CD4-positive, alpha-beta T cell (primary cell): ENCODE measurements at places on chromosomes 7 and 10.

- H3K27me3 ChIP-seq, result peaks cover 2% of the 10 kb centered on the region
- no peak for DNase-seq
- H3K4me1 ChIP-seq, result peaks cover 4% of the 10 kb centered on the region
- H3K4me3 ChIP-seq, result no peak overlapping the region
Measured at GRCh38 chr7:152568972-152569371, 107.0 kb downstream of the XRCC2 start.

DNA sequence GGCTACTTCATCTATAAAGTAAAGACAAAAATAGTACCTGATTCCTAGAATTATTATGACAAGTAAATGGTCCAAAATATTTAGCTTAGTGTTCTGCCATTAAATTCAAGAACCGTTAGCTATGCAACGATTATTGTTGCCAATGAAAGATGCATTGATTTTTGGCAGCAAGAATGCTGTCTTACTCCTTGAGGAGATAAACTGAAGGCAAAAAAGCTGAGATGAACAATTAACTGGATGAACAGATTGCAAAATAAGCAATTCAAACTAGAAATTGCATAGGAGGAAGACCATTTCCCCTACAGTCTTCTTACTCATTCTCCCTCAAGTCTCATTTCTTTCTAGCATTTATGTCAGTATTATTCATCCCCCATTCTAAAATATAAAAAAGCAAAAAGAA, 484.5 kb downstream of the PLXDC2 start:
- H3K27ac ChIP-seq, result no peak overlapping the region
- no peaks in the 10 kb centered on the region for H3K4me1 ChIP-seq
- H3K4me3 ChIP-seq, result no peak overlapping the region
- no peaks in the 10 kb centered on the region for H3K36me3 ChIP-seq

- no peaks in the 10 kb centered on the region for H3K27me3 ChIP-seq
- H3K4me3 ChIP-seq, result no peak overlapping the region
- no peaks in the 10 kb centered on the region for H3K36me3 ChIP-seq
- H3K27ac ChIP-seq, result no peak overlapping the region
Measured at GRCh38 chr7:42952328-42952727, 20.2 kb downstream of the MRPL32 start.

DNA sequence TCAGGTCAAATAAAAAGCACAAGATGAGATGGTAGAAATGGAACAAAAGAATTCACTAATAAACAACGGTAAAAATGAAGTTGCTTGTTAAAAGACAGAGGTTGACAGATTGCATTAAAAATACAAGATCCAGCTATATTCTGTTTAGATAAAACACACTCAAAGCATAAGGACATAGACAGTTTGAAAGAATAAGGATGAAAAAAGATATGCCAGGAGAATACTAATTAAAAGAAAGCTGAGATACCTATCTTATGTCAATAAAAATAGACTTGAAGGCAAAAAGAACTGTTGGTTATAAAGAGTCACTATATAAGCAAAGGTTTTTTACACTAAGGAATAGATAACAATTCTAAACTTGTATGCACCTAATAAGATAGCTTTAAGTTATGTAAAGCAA, 105.3 kb downstream of the GPR158 start:
- H3K4me1 ChIP-seq, result no peaks in the 10 kb centered on the region
- H3K4me3 ChIP-seq, result no peak overlapping the region
- H3K36me3 ChIP-seq, result no peaks in the 10 kb centered on the region
- no peak for DNase-seq

DNA sequence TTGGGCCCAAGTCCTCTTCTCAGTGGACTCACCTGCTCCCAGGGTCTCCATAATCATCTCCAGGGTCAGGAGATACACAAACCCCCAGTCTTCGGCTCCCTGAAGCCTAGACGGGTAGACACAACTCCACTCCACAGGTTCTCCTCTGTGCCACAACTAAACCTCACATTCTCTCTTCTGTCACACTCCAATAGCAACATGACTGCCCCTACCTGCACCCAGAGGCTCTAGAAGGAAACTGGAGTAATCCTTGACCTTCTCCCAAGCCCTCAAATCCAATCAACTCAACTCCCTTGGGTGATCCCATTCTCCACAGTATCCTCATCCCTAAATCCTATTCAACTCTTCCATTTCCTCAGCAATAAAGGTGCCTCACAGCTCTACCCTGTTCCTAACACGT, 16.2 kb downstream of the HNRNPF start:
- H3K27ac ChIP-seq, result no peak overlapping the region
- no peak for DNase-seq
- H3K36me3 ChIP-seq, result peaks cover 83% of the 10 kb centered on the region
- H3K4me1 ChIP-seq, result peaks cover 77% of the 10 kb centered on the region

GRCh38 chr7:142452791-142453190, 194.9 kb upstream of the PRSS58 start:
- DNase-seq, result no peak
- no peaks in the 10 kb centered on the region for H3K36me3 ChIP-seq
- H3K4me3 ChIP-seq, result no peak overlapping the region
- no peak overlapping the region for H3K27ac ChIP-seq
- H3K27me3 ChIP-seq, result no peaks in the 10 kb centered on the region
- peaks cover 18% of the 10 kb centered on the region for H3K4me1 ChIP-seq

DNA sequence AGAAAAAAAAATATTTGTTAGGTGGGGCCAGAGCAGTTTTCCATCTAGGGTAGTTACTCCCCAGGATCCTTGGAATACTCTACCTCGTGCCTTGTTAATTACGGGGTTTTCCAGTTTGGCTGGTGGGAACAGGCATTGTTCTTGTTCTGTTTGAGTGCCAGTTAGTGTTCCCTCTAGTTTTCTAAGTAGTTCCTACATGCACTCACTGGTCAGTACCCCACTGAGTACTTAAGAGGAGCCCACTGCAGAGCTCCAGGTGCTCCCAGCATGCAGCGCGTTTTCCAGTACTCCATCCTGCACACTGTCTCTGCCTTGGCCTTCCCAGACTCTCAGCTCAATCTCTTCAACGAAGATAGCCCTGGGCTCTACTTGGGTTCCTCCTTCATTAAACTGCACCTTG, 58.0 kb downstream of the AHCYL2 start:
- H3K4me3 ChIP-seq, result no peak overlapping the region
- no peaks in the 10 kb centered on the region for H3K4me1 ChIP-seq
- H3K27ac ChIP-seq, result no peak overlapping the region
- no peak for DNase-seq

GRCh38 chr10:70272925-70273316, 10.9 kb downstream of the NPFFR1 start:
- H3K27ac ChIP-seq, result no peak overlapping the region
- no peaks in the 10 kb centered on the region for H3K27me3 ChIP-seq
- no peak for DNase-seq
- H3K36me3 ChIP-seq, result no peaks in the 10 kb centered on the region
- H3K4me3 ChIP-seq, result peak overlapping the region; percentile 5

GRCh38 chr10:10293481-10293951, 724.2 kb upstream of the CELF2 start:
- no peak overlapping the region for H3K4me3 ChIP-seq
- H3K27me3 ChIP-seq, result no peaks in the 10 kb centered on the region
- no peaks in the 10 kb centered on the region for H3K36me3 ChIP-seq

DNA sequence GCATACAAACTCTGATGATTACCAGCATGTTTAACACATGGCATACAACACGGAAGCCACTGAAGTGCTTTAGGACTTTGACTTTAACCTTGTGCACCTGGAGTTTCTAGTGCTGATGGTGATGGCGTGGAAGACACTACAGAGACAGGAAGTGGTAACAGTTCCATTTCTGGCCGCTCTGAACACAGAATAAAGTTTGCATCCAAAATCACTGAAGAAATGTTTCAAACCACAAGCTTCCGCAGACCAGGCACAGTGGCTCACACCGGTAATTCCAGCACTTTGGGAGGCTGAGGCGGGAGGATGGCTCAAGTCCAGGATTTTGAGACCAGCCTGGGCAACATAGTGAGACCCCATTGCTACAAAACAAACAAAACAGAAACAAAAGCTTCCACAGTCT, 40.3 kb upstream of the TNPO3 start:
- DNase-seq, result no peak
- H3K4me1 ChIP-seq, result peaks cover 20% of the 10 kb centered on the region
- H3K36me3 ChIP-seq, result no peaks in the 10 kb centered on the region
- H3K27me3 ChIP-seq, result no peaks in the 10 kb centered on the region
